ENCODE measurements at places on chromosomes 3 and 15. TPM values are rescaled to one million over a fixed set of nuclear protein-coding genes. Genes with fewer than 3 reads are reported as not detected.

Gene CELF6
- 1.5 TPM for total RNA-seq

DNA sequence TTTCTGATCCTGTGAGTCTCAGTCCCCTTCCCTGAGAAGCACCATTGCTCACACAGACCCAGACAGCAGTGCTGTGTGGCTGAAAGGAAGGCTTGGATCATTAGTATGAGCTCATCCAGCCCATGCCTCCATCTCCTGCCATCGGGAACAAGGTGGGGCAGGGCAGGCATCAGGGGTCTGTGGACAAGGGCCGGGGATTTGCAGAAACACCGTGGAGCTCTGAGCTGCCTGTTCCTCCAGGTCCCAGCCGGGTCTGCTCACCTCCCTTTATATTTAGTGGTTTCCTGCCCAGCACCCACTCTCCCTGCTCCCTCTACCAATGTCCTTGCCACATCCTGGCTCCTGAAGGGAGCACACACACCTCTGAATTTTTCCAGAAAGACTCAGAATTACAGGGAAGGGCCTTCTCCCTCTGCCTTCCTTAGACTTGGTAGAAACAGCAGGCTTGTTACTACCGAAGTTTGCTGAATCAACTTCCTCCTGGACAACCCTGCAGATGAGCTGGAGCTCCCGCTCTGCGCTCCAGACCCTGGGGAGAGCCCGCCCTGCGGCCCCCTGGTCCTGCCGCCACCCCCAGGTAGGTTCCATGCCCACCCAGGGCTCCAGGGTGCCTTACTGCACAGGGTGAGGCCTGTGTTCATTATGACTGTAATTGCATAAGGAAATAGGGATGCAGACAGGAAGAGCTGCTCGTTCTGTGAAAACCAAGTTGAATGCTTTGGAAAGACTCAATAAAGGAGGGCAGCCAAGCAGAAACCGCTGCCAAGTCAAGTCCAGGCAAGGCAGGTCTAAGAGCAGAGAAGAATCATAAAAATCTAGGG lies 128.1 kb downstream of the NSMCE3 start:
- peak; percentile 33 for DNase-seq

Gene CYP8B1
- total RNA-seq, result not detected

GRCh38 chr3:16897254-16897926 lies 12.6 kb downstream of the PLCL2 start:
- DNase-seq, result no peak

DNA sequence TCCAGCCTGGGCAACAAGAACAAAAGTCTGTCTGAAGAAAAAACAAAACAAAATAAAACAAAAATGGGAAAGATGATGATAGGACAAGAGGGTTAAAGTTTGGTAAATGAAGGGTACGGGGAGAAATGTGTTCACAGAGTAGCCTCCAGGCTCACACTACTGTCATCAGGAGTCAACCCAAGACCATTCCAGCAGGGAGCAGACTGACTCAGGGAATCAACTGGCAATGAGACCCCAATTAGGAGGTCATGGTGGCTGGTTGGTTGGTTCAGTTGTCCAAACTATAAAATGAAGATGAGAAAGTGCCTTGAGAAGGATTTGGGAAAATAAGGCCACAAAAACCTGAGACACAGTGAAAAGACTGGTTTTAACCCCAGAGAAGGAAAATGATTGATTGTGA lies 51.8 kb downstream of the KLHL6 start:
- DNase-seq, result no peak

DNA sequence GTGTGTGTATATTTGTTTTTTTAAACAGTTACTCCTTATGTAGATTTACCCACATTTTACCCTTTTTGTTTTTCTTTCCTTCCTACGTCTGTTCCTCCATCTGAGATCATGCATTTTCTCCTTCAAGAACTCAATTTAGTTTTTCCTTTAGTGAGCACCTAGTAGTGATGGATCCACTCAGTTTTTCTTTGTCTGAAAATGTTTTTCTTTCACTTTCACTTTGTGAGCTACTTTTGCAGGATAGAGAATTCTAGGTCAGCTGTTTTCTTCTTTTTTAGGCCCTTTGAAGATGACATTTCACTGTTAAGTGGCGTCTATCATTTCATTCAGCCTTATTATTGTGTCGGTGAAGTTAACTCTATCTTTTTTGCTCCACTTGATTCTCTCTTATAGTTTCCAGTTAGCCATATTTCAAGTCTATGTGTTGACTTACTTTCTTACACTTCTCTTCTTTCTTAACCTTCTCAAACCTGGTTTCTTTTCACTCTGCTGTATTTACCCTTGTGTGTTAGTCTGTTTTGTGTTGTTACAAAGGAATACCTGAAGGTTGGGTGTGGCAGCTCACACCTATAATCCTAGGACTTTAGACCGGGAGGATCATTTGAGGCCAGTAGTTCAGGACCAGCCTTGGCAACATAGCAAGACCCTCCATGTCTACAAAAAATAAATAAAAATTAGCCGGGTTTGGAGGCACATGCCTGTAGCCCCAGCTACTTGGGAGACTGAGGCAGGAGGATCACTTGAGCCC lies 55.8 kb downstream of the PRKCI start:
- no peak for DNase-seq

Data from suprapubic skin (tissue), 4 donors.